ENCODE measurements at places on chromosomes 6 and 20.

DNA sequence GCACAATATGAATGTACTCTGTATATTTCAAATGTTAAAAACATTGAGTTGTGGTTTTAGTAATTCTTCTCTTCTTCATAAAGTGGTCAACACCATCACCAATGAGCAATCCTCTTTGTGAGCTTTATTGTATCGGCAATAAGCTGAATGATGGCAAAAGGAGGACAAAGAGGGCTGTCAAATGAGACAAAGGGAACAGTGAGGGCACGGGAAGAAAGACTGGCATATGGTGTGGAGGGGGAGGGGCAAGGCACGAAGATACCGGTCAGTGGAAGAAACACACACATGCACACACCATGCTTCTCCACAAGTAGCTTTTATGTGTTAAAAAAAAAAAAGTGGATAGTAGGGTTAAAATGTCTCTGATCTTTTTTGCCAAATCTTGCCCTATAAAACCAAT, 506.8 kb upstream of the CITED2 start:
- no peak for DNase-seq

DNA sequence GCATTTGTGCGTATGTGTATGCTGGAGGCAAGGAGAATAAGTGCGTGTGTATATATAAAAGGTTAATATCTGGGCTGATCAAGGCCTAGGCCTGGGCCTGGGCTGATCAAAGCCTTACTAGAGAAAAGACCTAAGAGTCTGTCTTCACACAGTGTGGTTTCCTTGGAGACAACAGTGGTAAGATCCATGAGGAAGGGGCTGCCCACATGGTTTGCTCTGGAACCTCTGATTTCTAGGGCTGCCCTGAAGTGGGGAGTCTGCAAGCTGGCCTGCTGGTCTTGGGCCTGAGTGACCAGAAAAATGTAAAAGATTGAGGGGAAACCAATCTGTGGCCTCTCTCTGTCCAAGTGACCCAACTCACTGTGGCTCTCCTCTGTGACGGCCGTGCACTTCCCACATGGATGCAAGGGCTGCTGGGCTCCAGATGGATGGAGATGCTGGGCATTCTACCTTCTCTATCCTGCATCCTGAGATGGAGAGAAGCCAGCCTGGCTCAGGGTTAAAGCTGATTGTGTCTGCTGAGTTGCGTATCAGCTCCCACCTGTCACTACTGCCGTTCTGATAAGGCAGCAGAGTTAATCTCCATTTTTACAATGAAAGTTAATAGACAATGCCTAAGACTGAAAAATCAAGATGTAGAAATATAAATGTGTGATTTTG, 90.3 kb upstream of the NXT1 start:
- DNase-seq = no peak

DNA sequence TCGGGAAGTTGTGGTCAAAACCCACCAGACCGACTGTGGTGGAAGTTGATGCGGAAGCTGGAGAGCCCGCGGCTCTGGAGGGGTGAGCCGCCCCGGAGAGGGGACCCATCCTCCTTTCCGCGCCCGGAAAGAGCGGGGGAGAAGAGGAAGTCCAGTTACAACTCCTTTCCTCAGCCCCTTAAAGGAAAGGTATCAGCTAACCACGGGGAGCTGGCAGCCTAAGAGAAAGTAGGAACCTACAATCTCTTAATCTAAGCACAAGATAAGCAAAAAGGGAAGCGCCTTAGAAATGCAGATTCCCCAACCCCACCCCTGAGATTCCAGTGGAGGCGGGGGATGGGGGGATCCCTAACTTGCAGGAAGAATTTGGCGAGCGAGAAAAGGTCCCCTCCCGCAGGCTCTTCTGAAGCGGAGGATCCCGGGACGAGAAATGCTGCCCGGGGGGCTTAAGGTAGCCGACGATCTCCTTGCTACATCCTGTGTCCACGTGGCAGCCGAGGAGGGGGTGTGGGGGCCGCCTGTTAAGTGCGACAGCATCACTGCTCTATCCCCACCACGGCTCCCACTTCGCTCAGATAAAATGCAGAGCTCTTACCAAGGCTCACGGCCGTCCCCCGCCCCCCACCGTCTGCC, 87.5 kb downstream of the ZFP64 start:
- DNase-seq = no peak

- DNase-seq = no peak
Observed at GRCh38 chr20:19254956-19255355, 42.5 kb downstream of the SLC24A3 start.

DNA sequence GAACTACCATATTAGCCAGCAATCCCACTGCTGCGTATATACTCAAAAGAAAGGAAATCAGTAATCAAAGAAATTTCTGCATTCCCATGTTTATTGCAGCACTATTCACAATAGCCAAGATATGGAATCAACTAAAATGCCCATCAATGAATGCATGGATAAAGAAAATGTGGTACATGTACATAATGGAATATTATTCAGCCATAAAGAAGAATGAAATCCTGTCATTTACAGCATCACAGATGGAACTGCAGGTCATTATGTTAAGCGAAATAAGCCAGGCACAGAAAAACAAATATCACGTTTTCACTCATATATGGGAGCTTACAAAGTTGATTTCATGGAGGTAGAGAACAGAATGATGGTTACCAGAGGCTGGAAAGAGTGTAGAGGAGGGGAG, 65.1 kb downstream of the ALDH8A1 start:
- no peak for DNase-seq

GRCh38 chr20:19588732-19589131, 169.3 kb upstream of the RIN2 start:
- DNase-seq = no peak

DNA sequence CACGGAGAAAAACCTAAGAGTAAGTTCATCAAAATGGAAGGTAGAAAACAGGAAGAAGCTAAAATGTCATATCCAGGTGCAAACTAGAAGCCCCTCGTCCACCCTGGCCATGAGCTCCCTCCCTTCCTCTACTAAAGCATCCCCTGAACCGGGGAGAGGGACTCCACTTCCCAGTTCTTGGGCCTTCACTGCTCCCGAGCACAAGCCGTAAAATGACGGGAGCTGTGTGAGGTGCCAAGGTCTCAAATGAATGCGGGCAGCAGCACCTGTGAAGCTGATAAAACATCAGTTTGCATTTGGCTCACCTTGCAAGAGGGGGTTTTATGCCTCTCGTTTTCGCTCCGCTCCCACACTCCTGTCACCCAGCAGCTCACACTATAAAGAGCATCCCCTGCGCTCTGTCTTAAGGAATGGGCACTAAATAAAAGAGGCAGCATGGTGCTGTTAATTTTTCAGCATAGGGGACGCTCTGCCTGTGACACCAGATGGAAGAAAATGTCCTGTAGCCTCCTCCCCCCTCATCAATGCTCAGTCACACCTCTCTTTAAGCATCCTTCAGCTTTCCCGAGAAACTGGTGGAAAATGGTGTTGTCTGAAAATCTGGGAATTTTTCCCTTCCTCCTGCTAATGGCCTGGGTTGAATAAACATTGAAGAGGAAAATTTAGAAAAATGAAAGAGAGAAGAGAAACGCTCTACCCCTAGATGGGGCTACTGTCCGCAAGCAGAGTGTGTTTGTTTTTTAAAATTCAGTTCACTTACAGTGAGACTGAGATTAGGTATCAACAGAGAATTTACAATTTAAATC, 563.0 kb upstream of the AGPAT4 start:
- DNase-seq = no peak

DNA sequence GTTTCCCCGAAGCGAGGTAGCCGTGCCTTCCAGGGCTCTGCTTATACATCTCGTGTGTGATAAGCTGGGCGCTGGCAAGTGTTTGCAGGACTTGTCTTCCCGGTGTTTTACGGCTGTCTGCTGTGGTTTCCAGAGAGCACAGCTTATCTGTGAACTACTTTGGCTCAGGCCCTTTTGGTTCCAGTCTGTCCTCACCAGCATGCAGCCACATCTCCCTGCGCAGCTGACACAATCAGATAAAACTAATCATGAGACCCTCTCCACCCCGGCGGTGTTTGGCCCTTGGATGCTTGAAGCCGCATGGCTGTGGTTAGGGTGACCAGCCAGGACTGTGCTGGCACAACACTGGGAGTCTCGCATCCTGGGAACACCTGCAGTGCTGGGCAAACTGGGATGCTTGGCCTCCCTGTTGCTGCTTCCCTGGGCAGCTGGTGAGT, 241.8 kb upstream of the FOXQ1 start:
- DNase-seq = no peak

DNA sequence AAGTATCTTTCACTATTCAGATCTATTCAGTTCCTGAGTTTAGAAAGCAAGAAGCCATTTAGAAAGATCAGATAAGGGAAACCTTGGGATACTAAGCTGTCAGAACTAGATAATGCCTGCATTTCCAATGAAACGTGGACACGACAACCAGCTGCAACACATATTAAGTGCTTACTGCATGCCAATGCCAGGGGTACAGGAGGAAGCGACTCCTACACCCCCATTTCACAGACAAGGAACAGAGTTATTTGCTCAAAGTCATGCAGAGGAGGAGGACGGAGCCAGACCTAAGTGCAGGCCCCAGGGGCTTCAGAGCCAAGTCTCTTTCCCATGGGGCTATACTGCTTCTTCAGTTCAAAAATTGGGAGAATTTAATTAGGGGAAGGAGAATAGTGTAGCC, 62.4 kb downstream of the PREX1 start:
- no peak for DNase-seq

DNA sequence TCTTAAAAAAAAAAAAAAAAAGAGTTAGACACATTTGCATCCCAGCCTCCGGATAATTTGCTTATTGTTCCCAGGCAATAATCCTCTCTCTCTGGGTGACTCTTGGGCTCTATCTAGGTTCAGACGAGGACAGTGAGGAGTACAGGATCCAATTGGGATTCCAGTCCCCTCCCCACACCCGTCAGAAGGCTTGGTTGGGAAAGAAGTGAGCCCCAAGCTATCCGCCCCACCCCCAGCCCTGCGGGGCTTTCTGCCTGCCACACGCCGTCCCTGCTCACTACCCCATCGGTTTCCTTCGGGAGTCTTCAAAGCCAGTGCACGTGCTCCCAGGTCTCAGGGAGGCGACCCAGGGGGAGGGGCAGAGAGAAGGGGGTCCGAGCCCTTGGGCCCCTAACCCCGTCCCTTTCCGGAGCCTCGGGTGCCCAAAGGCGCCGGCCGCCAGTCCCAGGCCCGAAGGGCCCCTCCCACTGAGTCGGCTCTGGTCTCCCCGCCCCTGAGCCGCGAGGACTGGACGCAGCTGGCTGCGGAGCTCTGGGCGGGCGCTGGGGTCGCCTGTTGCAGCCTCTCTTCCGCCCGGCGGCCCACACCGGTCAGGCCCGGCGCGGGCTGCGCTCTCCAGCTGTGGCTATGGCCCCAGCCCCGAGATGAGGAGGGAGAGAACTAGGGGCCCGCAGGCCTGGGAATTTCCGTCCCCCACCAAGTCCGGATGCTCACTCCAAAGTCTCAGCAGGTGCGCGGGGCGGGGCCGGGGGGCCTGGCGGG, 2.5 kb downstream of the MYMX start:
- peak; percentile 5 for DNase-seq

DNA sequence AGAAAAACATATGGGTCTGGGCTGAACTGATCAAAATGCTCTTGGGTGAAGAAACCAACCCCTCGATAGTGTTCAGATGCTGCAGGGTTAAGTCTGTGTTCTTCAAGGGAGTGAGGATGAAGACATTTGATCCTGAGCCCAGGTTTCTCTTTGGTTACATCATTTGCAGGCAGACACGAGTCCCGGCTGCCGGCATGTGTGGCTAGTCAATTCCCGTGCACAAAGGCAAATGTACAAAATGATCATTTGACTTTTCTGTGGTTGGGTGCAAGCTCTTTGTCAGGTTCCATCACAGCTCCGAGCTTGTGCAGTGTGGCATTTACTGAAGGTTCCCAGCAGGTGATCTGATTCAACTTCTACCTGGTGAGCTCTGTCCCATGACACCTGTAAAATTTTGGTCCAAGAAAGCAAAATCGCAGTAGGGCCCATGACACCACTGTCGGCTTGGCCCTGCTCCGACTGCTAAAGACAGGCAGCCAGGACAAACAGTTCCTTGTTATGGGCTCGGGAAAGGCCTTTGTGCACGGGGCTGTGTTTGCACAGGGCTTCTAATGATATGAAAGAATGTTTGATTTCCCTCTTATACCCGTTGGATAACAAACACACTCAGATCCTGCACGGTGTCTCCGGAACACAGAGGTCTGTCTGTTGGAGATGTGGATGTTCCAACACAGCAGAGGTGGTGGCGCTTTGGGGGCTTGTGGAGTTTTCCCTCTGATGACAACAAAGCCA, 46.9 kb downstream of the GJA10 start:
- DNase-seq = no peak

DNA sequence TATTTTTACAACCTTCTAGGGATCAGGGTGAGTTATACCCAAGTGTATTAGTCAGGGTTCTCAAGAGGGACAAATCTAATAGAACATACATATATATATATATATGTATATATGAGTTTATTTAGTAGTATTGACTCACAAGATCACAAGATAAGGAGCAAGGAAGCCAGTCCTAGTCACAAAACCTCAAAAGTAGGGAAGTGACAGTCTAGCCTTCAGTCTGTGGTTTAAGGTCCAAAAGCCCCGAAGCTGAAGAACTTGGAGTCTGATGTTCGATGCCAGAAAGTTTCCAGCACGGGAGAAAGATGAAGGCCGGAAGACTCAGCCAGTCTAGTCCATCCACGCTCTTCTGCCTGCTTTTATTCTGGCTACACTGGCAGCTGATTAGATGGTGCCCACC, 632.7 kb upstream of the AGPAT4 start:
- no peak for DNase-seq

GRCh38 chr6:168009331-168009730, 11.9 kb downstream of the KIF25 start:
- DNase-seq = no peak

DNA sequence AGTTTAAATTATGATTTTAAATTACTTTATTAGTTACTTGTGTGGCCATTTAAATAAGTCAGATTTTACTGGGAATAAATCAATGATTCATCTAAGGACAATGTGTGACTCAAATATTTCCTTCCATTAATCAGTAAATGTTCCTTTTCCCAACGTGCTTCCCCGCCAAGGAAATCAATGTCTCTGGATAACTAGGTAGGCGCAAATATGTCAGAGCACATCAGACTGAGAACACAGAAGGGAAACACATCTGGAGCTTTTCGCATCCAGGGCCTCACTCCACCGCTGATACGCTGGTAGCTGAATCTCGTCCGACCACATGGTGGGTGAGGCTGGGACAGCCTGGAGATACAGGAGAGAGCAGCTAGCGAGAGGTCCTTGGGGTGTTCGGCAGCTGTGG, 56.4 kb upstream of the RPS6KA2 start:
- no peak for DNase-seq

- no peak for DNase-seq
Observed at GRCh38 chr20:24503352-24503931, 34.0 kb downstream of the SYNDIG1 start.

DNA sequence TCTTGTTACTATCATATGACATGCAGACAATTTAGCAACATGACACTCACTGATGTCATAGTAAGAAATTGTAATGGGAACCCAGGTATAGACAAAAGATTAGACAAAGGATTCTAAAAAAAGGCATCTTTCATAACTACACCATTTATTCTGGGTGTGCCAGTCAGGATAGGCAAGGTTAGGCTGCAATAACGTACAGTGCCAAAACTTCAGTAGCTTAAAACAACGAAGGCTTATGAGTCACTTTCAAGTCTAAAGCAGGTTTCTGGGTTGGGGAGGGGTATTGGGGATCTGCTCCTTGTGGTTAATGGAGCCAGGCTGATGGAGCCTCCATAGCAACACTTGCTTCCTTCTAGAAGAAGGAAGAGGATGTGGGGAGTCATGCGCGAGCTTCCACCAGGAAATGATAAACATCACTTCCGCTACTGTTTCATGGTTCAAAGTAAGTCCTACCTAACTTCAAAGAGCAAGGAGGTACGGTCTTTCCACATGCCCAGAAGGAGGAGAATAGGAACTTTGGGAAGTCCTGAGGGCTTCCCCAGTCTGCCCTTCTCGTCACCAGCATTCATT, 2.0 kb upstream of the GTSF1L start:
- no peak for DNase-seq

- no peak for DNase-seq
Observed at GRCh38 chr6:82111114-82111513, 136.4 kb downstream of the IBTK start.

Measured in activated naive CD4-positive, alpha-beta T cell (primary cell).